ENCODE measurements at places on chromosomes 4 and X.

DNA sequence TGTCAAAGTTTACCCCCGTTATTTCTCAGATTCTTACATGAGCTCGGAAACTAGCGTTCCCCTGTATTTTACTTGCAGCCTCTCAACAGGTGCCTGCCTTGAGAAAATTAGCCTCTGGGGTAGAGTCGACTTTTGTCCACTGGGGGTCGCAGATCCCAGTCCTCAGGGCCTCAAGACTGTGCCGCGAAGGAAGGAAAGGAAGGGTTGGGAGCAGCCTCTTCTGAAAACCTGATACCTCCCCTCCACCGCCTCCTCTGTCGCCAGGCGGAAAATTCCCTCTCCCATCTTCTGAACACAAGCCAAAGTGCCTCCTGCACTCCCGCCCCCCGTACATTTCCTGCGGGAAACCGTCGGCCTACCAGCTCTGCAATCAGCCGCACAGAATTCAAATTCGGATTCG is 44.4 kb upstream of the TMSB15B start:
- DNase-seq: peak; percentile 38

- no peak for DNase-seq
Measured at GRCh38 chr4:61203436-61203790, 3.3 kb downstream of the ADGRL3 start.

- no peak for DNase-seq
Measured at GRCh38 chr4:55372259-55372658, 23.5 kb upstream of the TMEM165 start.

- DNase-seq: no peak
Measured at GRCh38 chrX:41241962-41242361, 92.0 kb upstream of the DDX3X start.

- DNase-seq: no peak
Measured at GRCh38 chr4:85829276-85830051, 354.5 kb downstream of the ARHGAP24 start.

GRCh38 chr4:40363382-40363920 is 28.3 kb downstream of the CHRNA9 start:
- no peak for DNase-seq

GRCh38 chr4:53722110-53722509 is 130.8 kb upstream of the LNX1 start:
- DNase-seq: no peak

GRCh38 chrX:124010566-124010965 is 49.1 kb downstream of the STAG2 start:
- no peak for DNase-seq

- DNase-seq: no peak
Measured at GRCh38 chr4:10736895-10737294, 52.3 kb upstream of the CLNK start.

DNA sequence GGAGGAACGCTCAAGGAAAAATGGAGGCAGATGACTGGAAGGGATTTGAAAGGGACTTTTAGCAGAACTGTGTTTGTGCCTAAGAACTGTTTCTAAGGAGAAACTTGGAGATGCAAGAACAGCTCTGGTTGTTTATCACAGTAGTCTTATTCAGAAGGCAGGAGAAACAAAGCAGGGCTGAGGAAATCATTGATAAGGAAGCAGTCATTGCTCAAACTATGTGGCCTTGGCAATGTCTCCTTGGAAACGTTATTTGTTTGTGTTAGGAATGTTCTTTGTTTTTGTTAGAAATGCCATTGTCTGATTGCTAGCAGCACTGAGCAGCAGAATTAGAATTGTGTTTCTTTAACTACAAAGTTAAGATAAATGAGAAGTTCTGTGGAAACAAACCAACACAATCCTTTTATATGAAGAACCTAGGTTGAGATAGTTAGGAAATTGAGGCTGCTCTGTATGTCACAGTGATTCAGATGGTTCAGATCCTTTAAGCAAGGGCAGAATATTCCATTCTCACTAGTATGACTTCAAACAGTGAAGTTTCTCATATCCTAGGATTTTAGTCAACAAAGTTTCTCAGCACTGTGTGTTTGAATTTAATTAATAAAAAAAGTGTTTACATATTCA is 1191.3 kb upstream of the IGFBP7 start:
- no peak for DNase-seq

DNA sequence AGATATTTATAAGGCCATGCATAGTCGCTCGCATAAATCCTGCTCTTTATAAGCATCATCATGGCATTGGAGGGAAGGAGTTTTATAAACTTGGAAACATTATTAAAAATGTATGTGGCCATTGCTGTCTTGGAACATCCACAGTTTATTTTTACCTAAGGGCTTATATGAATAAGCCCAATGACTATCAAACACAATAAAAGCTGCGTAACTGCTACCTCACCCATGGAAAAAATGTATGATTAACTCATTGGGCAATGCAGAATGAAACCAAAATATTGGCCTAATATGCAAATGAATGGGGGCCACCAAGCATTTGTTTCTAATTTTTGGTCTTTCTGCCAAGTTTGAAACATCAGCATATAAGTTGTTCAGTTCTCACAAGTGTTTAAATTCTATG is 19.1 kb downstream of the GEMIN8 start:
- DNase-seq: no peak

DNA sequence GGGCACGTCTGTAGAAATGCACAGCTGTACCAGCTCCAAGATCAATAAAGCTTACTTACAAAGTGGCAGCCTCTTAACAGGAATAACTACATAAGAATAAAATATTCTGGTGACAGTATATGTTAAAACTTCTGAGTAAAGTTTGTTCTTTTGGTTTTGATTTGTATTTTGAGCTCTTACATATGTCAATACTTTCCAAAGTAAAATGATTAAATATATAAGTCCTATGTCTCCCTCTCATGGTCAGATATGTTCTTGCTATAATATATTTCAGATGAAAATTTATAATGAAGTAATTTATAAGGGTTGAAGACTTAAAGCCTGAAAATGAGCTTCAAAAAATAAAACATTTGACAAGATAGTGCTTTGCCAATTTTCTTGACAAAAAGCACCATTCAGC is 254.4 kb downstream of the NPFFR2 start:
- DNase-seq: no peak

DNA sequence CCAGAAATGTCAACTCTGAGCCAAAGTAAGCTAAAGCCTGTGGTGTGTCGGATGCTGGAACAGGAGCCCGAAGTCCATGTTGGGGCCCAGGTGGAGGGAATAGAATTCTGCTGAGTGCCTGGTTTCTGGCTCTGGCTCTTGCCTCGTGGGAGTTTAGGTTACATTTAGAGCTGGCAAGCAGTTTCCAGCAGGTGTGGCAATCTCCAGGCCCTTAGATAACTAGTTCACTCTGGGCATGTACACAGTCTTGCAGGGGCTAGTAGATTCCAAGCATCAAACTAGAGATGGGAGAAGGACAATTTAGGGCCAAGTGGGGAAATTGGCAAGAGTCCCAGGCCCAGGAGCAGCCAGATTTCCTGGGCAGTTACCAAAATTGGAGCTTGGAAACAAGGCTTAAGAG is 56.3 kb upstream of the STOX2 start:
- no peak for DNase-seq

DNA sequence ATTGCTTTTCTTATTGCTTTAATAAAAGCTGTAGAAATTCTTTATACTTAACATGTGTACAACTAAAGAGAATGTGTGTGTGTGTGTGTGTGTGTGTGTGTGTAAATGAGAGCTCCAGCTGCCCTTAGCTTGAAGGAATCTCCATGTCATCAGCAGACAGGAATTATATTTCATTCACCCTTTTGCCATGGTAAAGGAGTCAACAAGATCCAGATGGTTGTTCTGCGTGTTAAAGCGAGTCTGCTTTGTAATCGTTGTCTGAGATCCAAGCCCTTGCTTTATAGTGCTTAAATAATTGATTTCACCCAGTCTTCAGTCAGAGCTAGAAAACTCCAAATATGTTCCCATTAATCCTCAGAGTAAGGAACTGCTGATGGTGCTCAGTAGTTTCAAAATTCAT is 285.5 kb downstream of the PDGFC start:
- peak; percentile 87 for DNase-seq
